Stimulated activated CD8-positive, alpha-beta memory T cell treated with anti-CD3 and anti-CD28 coated beads, Interleukin-7, amount 100 ng/mL, for 1 hour (primary cell): ENCODE measurements at places on chromosomes 1 and 21.

- no peak for DNase-seq
Measured at GRCh38 chr1:7441143-7441841, 329.8 kb upstream of the VAMP3 start.

- no peak for DNase-seq
Measured at GRCh38 chr1:221286399-221286798, 407.2 kb downstream of the HLX start.

- DNase-seq, result no peak
Measured at GRCh38 chr1:63509718-63510117, 13.3 kb downstream of the ITGB3BP start.

DNA sequence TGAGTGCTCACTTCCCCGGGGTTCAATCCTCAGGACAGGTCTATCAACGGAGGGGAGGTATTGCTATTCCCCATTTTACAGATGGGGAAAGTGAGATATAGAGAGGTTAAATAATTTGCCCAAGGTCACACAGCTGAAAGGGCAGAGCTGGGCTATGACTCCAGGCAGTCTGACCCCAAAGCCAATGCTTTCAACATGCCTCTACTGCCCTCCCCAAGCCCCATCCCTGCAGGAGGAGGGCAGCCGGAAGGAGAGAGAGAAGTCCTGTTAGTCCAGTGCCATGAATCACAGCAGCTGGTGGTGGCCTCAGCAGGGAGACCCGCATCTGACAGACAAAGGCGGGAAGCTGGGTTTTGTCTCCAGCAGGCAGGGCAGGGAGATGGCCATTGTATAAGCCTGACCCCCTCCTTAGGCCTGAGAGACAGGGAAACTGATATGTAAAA is 20.0 kb upstream of the CLIC4 start:
- no peak for DNase-seq

GRCh38 chr1:59378621-59379370 is 81.9 kb downstream of the FGGY start:
- DNase-seq, result no peak
